ENCODE measurements at places on chromosomes 3 and 15.

- DNase-seq = no peak
These were observed 31.0 kb downstream of the TMOD2 start for GRCh38 chr15:51782357-51782896.

DNA sequence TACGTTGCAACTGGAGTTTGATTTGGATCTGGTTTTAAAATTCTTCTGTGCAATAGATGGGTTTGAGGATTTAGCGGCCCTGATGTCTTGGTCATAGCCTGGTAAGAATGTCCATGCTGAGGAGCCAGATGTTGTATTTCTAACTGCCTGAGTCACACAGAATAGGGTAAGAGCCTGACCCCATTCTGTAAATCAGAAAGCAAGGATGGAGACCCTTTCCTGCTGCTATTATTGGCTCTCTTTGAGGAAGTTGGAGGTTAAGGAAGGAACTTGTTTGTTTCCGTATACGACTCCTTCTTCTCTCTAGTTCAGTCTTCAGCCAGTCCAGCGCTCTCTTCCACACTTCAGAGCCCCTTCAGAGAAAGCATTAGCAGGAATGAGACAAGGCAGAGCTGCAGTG, 65.1 kb downstream of the HCN4 start:
- no peak for DNase-seq

GRCh38 chr3:6733699-6734394, 127.1 kb upstream of the GRM7 start:
- no peak for DNase-seq

- no peak for DNase-seq
These were observed 277 bp downstream of the FMN1 start for GRCh38 chr15:33194237-33194636.

DNA sequence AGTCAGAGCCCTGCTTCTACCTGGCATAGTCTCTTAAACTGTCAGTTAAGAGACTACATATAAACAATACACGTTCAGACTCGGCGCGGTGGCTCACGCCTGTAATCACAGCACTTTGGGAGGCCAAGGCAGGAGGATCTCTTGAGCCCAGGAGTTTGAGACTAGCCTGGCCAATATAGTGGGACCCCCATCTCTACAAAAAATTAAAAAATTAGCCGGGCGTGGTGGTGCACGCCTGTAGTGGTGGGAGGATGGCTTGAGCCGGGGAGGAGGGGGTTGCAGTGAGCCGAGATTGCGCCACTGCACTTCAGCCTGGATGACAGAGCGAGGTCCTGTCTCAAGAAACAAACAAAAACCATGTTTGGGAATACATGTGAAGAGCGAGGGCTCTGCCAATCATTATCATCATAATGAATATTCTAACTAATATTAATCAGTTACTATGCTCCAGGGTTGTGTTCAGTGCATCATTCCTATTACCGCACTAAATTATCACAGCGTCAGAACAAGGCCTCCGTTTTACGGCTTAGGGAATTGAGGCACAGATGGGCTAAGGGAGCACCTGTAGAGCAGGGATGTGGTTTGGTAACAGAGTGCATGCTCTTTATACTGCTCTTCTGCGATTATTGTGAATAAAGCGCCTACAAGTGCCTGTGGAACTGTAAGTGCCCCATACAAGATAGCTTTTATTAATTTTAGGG, 844 bp upstream of the UQCC5 start:
- no peak for DNase-seq

- no peak for DNase-seq
These were observed 54.4 kb downstream of the ACAP2 start for GRCh38 chr3:195388380-195388779.

- no peak for DNase-seq
These were observed 71.3 kb upstream of the STT3B start for GRCh38 chr3:31461426-31461825.

- no peak for DNase-seq
These were observed 215.3 kb downstream of the LRTM1 start for GRCh38 chr3:54712539-54712938.

DNA sequence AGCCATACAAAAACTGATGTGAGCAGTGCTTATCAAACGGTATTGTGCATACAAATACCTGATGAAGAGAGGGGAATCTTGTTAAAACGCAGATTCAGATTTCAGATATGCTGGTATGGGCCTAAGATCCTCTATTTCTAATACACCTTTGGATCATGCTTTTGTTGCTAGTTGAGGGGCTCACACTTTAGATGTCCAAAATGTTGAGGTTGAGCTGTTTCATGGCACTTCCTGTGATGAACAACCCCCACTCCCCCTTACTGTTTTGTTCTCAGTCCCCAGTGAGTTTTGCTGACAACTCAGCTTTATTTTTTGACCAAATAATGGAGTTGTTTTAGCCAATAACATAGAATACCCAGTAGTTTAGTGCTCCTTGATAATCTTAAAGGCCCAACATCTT, 53.2 kb downstream of the ROBO2 start:
- DNase-seq = no peak

- DNase-seq = no peak
These were observed 760.8 kb upstream of the SEMA6D start for GRCh38 chr15:46956456-46956855.

DNA sequence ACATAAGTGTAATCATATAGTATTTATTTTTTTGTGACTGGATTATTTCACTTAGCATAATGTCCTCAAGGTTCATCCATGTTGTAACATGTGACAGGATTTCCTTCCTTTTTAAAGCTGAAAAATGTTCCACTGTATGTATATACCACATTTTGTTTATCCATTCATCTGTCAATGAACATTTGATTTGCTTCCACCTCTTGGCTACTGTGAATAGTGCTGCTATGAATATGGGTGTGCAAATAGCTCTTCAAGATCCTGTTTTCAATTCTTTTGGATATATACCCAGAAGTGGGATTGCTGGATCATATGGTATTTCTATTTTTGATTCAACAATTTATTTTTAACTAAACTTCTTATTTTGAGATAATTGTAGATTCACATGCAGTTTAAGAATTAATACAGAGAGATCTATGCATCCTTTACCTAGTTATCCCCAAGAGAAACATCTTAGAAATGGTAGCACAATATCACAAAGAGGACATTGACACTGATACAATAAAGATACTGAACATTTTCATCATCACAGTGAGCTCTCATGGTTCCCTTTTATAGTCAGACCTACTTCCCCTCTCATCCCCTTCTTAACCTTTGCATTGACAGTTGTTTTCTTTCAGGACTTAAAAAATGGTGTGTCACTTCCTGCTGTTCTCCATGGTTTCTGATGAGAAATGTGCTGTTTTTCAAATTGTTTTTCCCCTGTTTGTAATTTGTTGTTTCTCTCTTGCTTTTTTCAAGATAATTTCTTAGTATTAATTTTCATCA, 90.1 kb downstream of the SATB1 start:
- no peak for DNase-seq

GRCh38 chr3:69174871-69175737, 52.7 kb upstream of the LMOD3 start:
- DNase-seq = no peak

All from esophagus squamous epithelium (tissue), 5 donors.